ENCODE measurements at places on chromosomes 11 and 22.

DNA sequence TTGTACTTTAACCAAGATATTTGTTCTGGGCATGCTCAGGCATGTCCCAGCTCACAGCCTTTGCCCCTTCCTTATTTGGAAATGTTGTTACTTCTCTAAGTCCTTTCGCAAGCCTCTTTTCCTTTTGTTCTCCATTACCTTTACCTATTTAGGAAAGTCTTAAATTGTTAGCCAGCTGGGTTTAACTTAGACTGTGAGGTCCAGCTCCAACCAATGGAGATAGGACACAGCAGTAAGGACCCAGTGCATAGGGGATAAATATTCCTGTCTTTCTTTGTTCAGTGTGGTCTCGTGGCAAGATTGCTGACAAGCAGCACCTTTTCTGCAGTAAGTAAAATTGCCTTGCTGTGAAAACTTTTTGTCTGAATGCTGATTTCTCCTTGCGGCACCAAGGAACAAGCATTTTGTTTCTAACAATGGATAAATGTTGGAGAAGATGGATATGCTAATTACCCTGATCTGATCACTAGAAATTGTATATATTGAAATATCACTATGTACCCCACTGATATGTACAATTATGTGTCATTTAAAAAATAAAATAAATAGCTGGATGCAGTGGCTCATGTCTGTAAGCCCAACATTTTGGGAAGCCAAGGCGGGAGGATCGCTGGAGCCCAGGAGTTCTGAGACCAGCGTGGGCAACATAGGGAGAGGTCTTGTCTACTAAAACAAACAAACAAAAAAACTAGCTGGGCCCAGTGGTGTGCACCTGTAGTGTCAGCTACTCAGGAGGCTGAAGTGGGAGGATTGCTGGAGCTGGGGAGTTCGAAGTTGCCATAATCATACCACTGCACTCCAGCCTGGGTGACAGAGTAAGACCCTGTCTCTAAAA is 31.9 kb upstream of the FTH1 start:
- DNase-seq = no peak

GRCh38 chr22:31075961-31076360 is 5.2 kb upstream of the SMTN start:
- no peak for DNase-seq

DNA sequence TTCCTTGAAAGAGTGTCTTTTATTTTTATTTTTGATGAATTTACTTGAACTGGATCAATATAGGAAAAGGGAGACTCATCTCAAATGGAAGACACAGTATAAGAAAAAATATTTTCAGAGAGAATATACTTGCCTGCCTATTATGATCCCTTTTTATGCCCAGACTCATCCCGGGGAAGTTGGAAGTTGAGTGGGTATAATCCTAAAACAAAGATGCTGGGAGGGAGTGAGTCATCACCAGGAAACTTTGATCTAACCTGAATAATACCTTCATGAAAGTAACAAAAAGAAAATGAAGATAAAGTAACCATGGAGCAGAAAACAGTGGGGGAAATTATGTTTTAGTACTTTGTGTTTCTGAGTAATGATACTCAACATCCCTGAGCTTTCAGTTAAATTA is 1514.0 kb downstream of the FAM181B start:
- DNase-seq = no peak

GRCh38 chr11:28654191-28654590 is 546.0 kb downstream of the METTL15 start:
- DNase-seq = no peak

DNA sequence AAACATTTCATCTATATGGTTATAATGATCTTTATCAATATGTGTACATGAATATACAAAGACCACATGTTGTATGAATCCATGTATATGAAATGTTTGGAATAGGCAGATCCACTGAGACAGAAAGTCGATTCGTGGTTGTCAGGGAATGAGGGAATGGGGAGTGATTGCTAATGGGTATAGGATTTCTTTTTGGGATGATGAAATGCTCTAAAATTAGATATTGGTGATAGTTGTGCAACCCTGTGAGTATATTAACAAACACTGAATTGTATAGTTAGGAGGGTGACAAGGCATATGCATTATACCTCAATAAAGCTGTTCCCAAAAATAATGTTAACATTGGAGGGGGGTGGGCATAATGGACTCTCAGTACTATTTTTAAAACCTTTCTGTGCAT is 5.0 kb upstream of the PTPMT1 start:
- no peak for DNase-seq
